ENCODE measurements at places on chromosomes 4 and X.

GRCh38 chr4:52096048-52096447 lies 44.9 kb downstream of the SPATA18 start:
- no peak for DNase-seq

DNA sequence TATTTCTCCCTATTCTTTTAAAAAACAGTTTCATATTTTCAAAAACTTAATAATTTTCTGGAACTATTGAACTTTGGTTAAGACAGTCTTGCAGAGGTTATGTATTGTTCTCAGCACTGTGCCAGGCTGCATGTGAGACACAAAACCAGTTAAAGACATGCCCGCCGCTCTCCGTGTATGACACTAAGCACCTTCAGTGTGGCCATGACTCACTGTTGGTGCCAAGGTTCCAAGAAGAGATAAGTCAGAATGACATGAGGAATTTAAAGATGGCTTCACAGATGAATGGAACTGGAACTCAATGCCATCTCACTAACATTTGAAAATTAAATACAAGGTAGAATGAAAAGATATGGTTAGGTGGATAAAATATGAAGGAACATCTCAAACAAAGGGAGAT lies 525.5 kb upstream of the ZFP42 start:
- no peak for DNase-seq

DNA sequence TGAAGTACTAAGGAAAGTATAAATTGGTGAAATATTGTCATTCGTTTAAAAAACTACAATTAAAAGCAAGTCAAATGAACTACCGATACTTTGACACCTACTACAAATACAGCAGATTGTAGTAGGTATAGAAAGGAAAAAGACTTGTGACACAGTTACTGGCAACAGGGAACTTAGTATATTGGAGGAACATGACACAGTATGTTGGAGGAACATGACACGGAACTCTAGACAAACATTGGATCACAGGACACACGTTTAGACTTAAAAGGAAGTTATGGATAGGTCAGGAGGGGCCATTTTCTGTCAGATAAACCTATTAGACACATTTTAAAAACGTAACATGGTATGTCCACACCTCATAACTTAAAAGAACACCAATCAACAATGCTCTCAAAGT lies 132.5 kb downstream of the APBB2 start:
- DNase-seq: no peak

- DNase-seq: no peak
Measured at GRCh38 chrX:137118136-137118535, 84.3 kb upstream of the GPR101 start.

DNA sequence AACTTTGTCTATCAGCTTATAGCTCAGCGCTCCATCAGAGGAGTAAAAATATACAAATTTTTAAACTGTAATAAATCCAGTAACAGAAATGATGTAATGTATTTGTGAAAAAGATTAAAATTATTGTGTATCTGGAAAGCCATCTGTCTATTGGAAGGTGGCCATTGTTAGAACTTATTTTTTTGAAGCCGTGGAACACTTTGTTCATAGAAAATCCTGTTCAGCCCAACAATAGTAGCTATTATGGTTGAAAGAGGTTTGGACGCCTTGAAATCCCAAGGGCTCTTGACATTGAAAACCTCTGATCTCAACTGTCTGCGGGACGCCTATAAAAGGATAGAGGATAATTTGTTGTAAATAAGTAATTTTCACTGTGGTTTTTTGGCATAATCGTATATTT lies 98.3 kb downstream of the RAPGEF2 start:
- no peak for DNase-seq

DNA sequence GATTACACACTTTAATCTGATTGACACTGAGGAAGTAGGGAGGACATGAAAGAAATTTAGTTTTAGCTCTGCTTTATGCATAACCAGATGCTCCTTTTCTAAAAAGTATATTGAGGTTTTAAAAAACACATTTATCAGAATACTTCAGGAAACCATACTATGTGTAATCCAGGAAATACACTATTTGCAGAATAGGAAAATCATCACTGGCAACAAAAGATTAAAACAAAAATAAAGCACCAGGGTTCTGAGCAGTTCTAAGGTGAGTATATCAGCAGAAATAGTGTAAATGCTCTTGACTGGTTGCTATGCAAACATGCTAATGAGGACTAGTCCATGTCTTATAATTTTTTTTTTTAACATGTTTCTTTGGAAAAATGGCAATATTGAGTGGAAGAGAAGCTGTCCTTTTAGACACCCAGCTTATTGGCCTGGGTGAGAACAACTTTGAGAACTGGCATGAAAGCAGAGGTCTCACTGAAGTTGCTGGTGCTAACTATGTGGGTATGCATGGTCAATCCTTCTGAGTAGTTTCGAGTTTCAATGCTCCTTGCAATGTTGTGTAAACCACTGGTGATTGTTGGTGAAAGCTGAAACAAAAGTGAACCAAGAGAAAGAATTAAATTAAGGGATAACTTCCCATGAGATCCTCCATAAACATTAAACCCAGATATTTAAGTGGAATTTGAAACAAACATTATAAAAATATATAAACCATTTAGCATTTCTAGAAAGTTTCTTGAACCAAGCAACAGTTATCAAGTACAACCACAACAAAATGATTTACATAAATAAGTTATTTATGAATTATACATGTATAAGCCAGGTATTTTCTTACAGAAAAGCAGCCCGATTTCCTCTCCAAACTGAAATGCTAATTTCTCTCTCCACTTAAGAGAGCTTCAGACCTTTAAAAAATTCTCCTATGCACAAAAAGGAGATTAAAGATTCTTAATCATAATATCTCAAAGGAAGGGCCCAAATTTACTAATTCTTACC lies 20.4 kb upstream of the SCD5 start:
- DNase-seq: no peak
